ENCODE measurements at places on chromosomes 4 and X.

DNA sequence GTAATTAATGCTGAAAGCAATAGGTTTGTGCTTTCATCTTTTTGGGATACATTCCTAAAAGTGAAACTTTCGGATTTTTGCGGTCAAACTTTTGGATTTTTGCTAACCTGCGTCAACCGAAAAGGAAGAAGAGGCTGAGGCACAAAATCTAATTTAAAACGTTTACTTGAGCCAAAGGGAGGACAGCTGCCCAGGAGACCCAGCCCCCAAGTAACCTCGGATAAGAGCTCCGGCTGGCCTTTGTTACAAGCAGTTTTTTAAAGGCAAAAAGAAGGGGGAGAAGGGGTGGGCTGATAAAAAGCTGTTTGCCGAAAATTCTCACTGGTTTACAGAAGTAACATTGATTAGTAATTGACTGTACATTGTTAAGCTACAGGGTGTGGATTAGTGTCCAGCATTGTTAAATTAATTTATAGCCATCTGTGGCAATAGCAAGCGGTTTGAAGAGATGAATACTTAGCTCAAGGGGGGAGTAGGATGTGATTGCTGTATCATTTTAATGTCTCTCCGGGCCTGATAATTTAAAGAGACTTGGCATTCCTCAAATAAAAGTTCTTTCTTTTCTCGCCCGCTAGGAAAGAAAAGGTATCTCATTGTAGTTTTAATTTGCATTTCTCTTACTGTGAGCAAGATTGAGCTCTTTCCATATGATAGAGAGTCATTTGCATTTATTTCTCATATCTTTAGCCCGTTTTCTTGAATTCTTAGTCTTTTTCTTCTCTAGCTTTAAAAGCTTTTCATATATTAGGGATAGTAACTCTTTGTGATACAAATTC, 59.1 kb upstream of the USP9X start:
- DNase-seq, result peak; percentile 60

DNA sequence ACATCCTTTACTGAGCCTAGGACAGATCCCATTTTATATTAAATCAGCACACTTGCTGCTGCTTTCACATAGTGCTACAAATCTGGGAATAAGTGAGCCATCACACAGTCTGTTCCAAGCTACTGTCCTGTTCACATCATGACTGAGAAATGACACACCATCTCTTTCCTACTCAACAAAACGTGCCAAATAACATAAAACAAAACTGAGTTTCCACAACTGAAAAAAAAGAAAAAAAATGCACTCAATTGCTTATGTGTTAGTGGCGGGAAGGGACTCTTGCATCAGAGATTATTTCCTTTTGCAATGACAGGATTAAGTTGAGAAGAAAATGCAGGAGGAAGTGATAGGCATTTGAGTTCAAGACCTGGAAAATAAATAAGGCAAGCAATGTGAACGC, 109.0 kb downstream of the SHROOM4 start:
- DNase-seq, result no peak

DNA sequence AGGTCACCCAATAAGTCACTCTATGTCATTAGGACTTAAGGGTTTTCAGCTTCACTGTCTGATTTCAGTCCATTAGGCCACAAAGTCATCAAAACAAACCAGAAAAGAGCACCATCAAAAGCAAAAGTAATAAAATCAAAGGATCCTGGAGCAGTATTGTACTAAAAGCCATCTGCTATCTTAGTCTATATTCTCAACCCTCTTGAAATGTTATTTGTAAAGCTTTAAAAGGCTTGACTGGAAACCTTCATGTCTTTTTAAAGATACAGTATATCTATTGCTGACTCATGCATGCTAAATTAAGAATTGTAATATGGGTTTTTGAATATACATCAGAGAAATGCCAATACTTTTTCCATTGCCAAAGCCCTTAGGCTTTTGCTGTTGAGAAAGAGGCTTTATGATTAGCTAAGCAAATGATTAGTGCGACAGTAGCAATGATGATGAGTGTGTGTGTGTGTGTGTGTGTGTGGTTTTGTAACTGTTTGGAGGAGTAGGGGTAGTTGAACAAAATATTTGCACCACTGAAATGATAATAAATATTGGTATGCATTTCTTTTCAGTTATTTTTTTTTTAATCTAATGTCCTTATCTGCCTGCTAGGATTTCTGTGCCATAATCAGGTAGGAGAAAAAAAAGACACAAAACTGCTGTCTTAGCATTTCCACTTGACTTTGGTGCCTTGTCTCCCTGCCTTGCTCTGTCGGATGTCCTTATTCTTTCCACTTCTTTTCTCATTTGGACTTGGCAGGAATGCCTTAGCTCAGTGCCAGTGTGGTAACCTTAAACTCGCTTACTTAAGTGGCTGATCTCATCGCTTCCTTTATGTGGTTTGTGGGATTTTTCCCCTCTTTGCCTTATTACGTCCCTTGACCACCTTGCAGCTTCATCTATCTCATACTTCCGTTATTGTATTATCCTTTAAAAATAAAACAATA, 119.7 kb downstream of the PCDH7 start:
- DNase-seq, result no peak

- no peak for DNase-seq
Measured at GRCh38 chr4:146346276-146346675, 131.9 kb downstream of the REELD1 start.

- no peak for DNase-seq
Measured at GRCh38 chr4:147510962-147511668, 30.2 kb downstream of the EDNRA start.

DNA sequence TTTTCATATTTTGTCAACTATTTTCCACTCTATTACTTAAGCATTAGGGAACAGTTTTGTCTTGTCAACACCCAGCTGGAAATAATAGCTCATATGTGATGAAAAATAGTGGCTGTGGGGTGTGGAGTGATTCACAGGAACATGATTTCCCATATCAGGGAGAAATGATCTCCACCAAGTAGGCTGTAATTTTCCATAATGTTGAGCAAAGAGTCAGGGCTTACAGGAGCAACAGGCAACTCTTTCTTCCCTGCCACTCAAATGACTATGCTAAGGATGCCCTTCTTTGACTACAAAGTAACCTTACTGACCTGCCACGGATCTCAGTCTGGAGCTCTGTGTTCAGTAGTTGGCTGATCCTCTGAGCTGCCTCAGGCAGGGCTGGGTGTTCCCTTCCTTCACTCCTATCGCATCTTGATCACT, 90.0 kb upstream of the GATB start:
- no peak for DNase-seq

GRCh38 chrX:40402831-40403533, 177.8 kb upstream of the ATP6AP2 start:
- DNase-seq, result no peak

DNA sequence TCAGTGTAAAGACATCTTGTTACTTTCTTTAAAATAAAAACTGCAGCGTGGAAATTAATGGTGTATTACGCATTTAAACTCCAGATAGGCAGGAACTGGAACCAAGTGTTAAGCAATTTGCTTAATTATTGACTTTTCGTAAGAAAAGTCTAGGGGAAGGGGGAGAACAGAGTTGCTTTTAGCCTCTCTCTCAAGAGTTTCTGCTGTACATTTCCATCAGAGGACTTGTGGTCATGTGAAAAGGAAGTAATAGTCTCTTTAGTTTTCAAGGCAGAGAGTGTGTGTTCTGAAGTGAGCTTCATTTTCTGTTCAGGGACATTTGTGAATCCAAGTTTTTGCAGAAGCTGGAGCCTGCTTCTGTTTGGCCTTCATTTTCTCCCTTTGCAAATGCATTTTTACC, 127.2 kb downstream of the UBE2K start:
- no peak for DNase-seq

- no peak for DNase-seq
Measured at GRCh38 chrX:116605576-116605975, 142.8 kb upstream of the CT83 start.

DNA sequence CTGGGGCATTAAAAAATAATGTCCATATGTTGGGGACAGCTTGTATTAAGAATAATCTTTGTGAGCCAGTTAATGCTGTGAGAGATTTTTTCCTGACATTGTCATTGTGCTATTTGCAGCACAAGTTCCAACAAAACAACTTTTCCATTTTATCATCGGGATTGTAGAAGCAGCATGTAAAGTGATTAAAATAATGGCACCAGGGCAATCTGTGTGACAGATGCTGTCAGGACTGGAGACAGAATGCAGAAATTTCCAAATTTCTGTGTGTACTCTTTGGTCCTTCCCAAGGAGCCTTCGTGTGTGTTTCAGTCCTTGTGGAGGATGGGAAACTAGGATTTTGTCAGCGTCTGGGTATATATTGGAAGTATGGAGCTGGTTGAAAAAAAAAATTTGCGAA, 101.5 kb upstream of the LIMCH1 start:
- DNase-seq, result no peak

- DNase-seq, result no peak
Measured at GRCh38 chrX:48975041-48975440, 3.4 kb upstream of the KCND1 start.

DNA sequence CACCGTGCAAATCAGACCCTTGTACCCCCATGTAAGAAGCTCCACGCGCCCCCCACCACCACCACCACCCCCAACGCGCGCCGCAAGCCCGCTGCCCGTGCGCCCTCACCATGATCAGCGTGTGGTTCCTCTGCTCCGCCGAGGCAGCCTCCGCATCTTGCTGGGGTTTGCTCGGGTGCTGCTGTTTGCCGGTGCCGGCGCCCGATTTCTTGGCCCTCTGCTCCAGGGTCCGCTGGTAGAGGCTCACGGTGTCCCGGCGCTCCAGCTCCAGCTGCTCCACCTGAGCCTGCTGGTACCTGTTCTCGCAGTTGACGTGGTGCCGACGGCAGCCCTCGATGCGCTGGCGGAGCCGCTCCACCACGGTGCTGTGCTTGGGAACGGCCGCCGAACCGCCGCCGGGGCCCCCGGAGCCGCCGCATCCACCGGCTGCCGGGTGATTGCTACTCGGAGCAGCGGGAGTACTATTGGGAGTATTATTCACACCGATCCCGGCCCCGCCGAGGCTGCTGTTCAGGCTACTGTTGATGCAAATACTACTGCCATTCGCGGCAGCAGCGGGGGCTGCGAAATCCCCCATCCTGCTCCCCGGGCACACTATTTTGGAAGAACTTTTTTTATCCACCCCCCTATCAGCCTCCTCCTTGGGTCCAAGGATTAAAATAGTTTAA, 1.1 kb downstream of the MAML3 start:
- peak; percentile 50 for DNase-seq

DNA sequence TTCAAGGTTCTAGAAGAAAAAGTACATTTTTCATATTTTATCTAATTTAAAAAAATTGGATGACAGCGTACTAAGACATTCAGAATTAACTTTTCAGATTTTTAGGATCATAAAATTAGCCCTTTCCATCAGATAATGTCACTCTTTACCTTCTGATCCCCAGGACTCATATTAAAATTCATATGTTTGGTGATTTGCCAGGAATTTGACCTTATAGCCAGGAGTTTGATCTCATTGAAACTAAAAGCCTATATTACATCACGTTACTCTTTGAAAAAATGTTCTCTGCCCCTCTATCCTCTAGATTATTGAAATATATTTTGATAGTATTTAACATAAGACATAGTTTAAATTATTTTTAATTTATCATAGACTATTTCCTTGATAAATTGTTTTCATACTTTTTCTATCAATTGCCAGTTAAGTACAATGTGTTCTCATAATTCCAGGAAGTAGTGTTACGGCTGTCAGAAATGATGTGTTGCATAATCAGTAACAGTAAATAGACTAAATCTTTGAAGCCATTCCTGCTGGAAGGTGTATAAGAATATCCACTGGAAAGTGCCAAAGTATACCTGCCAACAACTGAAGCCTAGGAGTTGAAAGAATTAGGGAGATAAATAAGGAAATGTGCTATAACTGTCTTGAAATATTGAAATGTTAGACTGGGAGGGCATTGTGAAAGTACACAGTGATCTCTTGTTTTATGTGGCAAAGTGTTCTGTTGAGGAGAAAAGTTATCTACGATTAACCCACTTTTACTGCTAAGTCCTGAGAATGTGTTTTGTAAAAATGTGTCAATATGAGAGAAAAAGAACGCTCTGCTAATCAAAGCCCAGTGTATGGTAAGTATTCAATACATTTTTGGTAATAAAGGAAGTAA, 32.9 kb upstream of the PDGFC start:
- no peak for DNase-seq

- no peak for DNase-seq
Measured at GRCh38 chr4:47219586-47219985, 188.2 kb downstream of the GABRB1 start.

GRCh38 chrX:147570483-147570882, 341.2 kb upstream of the FMR1 start:
- DNase-seq, result no peak

DNA sequence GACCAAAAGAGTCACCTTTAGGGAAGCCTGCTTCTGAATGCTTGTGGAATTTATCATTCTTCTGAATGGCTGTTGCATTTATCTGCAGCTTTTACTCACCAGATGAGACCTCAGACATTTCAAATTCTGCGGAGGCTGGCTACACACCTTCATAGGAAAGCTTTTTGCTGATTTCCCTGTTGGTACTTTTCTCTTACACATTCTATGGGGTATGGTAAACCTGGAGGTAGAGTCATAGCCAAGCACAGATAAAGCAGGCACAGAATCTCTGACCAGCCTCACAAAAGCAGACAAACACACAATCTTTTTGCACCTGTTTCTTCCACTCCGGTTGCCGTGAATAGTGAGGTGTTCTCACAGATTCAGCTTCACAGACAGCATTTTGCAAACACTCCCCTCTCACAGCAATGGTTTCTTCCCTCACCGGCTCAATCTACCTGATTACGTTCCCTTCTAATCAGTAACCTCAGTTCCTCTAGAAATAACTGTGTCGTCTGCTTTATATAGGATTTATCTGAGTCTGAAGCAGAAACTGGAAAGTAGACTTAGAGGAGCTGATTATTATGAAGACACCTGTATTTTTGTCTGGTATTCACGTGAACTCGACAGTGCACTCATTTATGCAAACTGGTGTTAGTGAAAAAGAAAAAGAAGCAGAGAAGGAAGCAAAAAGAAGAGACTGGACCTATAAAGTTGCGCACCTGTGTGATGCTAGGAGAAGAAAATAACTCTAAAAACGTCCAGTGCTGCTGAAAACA, 83.1 kb downstream of the DMD start:
- DNase-seq, result no peak

- no peak for DNase-seq
Measured at GRCh38 chr4:8378101-8378724, 62.3 kb downstream of the ACOX3 start.

- DNase-seq, result no peak
Measured at GRCh38 chr4:145709843-145710242, 29.9 kb downstream of the C4orf51 start.

GRCh38 chr4:75904076-75904475, 1.8 kb upstream of the PPEF2 start:
- DNase-seq, result no peak

DNA sequence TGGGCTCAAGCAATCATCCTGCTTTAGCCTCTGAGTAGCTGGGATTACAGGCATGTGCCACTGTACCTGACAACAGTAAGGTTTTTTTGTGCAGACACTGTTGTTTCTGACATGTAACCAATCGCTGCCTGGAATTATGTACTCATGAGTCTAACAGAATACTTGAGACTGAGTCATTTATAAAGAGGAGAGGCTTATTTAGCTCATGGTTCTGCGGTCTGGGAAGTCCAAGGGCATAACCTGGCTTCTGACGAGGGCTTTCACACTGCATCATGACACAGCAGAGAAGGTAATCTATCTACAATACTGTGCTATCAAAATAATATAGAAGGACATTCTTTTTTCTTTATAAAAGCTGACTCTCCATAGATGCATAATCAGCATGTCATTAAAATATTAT, 115.5 kb upstream of the STOX2 start:
- DNase-seq, result no peak

- no peak for DNase-seq
Measured at GRCh38 chrX:87392369-87392768, 125.2 kb upstream of the KLHL4 start.
